ENCODE measurements at places on chromosomes 3 and 15.

GRCh38 chr3:130971208-130971607 is 55.4 kb downstream of the ASTE1 start:
- DNase-seq, result no peak

DNA sequence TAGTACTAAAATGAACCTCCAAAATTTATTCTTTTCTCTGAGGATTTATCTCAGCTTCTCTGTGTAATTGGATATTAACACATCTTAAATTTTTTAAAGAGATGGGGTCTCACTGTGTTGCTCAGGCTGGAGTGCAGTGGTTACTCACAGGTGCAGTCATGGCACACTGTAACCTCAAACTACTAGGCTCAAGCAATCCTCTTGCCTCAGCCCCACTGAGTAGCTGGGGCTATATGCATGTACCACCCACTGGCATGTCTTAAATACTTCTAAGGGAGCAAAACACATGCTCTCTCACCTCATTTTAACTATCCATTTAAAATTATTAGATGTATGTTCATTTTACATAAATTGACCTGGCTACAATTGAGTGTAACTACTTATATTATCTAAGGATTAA is 11.3 kb upstream of the TMEM87A start:
- no peak for DNase-seq

GRCh38 chr3:150911771-150912170 is 6.5 kb upstream of the MINDY4B start:
- DNase-seq, result no peak

- DNase-seq, result no peak
Measured at GRCh38 chr3:132443421-132443820, 26.1 kb downstream of the DNAJC13 start.

- DNase-seq, result no peak
Measured at GRCh38 chr3:35760146-35760545, 120.8 kb downstream of the ARPP21 start.

DNA sequence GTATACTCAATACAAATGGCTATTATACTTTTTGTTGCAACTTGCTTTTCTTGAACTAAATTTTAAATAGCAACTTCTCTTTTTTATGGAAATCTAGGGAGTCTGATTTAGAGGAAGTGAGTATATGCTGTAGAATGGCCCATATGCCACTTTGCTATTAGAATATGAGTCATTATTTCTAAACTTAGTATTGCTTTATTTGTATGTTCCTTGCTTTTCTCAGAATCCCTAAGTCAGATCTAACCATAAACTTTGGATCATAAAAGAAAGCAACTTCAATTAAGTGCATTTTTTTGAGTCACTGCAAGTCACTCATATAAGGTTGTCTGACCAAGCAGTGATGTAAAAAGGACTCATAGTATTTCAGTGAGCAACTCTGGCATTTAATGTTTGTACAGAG is 17.5 kb upstream of the SPTSSB start:
- no peak for DNase-seq

- no peak for DNase-seq
Measured at GRCh38 chr3:188047536-188047935, 106.4 kb upstream of the LPP start.

DNA sequence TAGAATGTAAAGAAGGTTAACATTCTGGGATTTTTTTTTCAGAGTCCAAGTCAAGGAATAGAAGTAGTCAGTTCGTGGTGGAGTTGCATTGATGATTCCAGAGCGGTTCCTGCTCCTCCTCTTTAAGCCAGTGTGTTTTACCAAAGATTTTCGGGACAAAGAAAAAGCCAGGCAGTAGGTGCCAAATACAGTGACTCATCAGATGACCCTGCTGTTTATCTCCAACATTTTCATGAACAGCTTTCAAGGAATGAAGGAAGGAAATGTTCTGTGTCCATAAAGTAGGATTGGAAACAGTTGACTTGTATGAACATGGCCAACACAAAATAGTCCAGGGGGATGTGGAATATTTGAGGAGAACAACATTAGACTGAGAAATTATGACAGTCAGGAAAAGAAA is 142.4 kb upstream of the TMC3 start:
- DNase-seq, result no peak
